CD4-positive, alpha-beta T cell treated with Interleukin-17A for 4 hours (primary cell): ENCODE measurements at places on chromosomes 11 and 22.

GRCh38 chr22:37559901-37560607 lies at the start of gene CDC42EP1:
CDC42EP1 (plus strand) TSS chr22:37560480; CDS start chr22:37566350, 5,870 bp downstream.
- DNase-seq: no peak

GRCh38 chr11:112882494-112883381 lies 78.5 kb upstream of the NCAM1 start:
- DNase-seq: no peak

GRCh38 chr11:6646071-6646470 lies 9.5 kb downstream of the DCHS1 start:
- no peak for DNase-seq

DNA sequence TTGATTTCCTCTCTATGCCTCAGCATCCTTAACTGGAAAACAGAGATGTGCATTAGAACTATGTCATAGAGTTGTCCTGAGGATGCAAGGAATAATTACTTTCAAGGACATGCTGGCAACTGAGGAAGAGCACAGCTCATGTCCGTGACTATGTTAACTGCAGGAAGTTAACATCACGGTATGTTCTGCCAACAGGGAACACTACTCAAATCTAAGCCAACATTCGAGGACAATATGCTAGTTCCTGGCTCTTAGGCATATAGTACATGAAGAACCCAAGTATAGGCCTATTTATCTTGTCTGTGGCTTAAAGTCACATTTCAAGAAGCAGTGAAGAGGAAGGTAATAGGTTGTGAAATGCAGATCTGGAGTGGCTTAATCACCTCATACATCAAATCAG lies 1032.6 kb downstream of the OPCML start:
- no peak for DNase-seq

DNA sequence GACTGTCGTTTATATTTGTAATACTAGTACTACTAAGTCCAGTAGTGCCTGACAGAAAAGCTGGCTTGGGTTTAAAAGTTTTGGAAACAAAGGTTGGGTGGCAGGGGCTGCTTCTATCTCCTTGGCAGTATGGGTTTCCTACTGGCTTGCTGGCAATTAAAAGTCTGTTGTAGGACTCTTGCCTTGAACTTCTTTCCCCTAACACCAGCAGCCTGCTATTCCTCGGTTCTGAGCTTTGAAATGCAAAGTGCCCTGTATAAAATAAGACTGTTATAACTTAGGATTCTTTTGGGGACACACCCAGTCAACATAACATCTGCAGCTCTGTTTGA lies 1.3 kb downstream of the RNF169 start:
- DNase-seq: no peak

DNA sequence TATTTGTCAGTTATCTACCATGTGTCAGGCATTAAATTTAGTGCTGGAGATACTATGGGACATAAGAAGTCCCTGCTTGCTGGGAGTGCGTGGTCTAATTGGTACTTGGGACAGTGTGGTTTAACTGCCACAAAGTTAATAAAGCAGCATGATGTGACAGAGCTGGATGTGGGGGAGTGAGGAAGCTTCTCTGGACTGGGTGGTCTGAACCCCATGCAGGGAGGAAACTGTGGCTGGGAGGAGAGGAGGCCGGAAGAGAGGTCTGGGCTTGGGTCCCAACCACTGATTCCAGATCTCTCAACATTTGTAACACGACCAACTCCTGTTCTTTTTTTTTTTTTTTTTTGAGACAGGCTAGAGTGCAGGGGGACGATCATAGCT lies 37.1 kb downstream of the ST3GAL4 start:
- no peak for DNase-seq

DNA sequence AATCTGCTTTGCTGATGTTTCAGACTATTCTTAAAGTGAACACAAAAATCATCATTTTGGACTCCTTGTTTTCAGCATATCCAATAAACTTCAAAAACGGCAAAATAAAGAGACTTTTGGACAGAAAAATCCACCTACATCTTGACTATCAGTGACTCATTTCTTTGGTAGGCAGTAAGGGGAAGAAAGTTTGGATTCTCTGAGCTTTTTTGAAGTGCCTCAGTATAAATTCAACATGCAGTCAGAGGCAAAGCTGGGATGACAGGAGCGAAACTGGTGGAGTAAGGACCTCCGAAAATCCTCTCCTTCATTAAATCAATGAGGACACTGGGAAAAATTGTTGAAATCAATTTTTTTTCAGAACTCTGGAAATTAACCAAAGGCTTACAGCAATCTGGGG lies 29.7 kb downstream of the EFCAB6 start:
- DNase-seq: no peak

GRCh38 chr22:33920197-33920540 lies at the start of gene LARGE1:
LARGE1 (minus strand) TSS chr22:33920476.
- DNase-seq: no peak

DNA sequence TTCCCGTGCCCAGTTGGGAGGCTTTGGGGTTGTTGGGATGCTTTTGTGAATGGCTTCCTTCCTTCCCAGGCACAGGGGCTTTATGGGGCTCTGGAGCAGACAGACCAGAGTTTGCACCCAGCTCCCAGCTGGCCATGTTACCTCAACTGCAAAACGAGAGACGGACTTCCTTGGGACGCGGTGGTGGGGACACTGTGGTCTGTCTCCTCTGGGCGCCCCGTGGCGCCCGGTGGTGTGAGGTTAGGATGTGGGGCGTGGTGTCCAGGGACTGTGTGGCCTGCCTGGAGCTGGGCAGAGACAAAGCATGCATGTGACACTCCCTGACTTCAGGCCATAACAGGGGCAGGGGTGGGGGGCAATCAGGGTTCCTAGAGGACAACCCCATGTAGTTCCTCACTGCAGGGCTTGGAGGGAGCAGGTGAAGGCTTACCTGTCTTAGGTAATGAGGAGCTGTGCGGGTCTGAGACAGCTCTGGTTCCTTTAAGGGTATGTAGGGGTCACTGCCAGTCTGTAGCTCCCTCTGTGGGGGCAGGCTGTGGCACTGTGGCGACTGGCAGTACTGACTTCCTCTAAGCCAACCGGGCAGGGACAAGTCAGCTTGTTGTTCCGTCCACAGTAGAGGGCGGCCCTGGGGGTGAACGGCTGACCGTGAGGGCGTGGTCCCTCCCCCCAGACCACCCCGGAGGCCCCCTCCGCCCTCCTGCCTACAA lies 14.4 kb downstream of the KCNQ1 start:
- DNase-seq: no peak

DNA sequence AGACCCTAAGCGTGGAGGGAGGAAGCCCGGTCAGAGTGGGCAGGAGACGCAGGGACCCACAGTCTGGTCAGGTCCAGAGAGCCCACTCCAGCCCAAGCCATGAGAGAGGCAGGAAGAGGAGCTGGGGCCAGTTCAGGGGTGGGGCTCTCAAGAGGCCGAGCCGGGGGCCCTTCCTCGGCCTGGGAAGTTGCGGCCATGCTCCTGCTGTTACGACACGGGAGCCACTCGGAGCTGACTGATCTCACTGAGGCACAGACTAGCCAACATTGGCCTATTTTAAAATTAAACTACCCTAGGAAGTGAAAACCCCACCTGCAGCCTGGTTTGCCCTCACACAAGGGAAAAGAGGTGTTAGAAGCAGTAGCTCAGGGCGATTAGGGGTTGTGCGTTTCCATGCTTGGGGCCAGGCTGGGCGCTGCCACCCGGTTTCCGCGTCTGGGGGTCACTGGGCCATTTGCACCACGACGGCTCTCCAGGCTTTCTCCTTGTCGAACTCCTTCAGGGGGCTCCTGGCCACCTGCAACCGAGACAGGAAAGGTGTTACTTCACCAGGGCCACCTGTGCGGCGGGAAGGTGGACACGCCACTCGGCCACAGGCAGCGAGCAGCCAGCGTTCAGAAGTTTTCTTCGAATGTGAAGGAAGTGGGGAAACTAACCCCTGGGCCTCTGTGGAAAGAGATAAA lies 3.2 kb upstream of the TTLL8 start:
- DNase-seq: no peak

- no peak for DNase-seq
Measured at GRCh38 chr11:66562907-66563583, 5.4 kb downstream of the CTSF start.

DNA sequence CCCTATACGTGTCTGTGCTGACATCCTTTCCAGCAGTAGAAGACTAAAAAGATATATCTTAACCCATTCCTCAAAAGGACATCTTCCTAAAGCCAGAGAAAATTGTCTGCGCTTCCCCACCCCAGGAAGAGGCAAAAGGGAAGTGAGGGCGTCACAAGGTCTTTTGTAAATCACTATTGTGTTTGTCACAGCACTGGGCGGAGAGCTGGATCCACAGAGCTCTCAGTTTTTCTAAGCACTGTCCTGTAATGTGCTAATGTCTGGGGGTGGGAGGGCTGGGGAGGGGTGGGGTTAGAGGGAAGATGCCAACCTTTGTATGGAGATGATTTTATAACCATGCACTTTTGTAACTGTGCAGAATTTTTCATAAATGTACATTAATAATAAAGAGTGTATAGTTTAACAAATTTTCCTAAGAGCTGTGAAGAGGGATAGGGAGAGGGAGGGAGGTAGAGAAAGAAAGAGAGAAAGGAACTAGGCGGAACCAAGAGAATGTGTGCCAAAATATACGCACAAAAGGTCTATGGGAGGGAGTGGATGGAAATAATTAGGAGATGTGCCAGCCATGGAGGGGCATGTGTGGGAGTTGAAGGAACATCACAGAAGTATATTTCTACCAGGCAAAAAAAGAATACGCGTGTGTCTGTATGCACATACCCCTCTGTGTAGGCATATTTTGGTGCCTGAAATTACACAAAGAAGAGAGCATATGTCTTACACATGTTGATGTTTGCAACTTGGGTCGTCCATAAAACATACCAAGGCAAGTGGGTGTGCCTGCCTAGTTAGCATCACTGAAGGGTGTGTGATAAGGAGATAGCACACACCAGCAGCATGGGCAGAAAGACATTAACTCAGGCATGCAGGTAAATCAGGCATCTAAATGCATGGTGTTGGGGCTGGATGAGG lies 9.8 kb downstream of the LRRC55 start:
- DNase-seq: no peak

DNA sequence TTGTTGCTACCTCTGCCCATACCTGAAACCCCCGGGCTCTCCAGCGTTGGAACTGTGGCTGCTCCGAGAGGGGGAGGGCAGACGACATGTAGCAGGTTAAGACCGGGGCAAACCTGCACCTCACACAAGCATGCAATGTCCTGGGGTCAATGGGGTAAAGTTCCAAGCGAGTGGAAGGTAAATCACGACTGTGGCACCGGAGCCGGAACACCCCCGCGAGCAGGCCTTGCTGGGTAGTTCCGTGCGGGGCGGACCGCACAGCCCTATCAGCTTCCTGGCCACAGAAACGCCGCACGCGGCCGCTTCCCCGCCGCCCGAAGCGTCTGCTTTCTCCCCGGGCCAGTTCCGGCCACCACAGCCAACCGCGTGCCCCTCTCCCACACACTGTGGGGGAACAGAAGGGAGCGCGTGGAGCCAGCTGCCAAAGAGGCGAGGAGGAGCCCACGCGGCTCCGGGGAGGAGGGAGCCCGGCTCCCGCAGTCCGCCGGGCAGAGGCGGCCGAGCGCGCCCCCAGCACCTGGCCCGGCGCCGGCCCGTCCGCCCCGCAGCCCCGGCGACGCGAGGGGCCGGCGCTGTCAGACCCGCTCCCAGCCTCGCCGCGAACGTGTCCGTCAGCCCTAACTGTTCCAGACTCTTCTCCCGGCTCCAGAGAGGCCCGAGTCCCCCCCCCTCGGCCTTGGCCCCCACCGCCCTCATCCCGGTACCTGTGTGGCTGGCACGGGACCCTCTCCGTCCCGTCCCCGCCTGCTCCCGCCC lies 1.6 kb downstream of the SPTBN2 start:
- peak; percentile 30 for DNase-seq

GRCh38 chr11:101482556-101483124 lies 101.2 kb downstream of the TRPC6 start:
- no peak for DNase-seq

- DNase-seq: no peak
Measured at GRCh38 chr22:46024136-46024840, 47.3 kb upstream of the WNT7B start.

DNA sequence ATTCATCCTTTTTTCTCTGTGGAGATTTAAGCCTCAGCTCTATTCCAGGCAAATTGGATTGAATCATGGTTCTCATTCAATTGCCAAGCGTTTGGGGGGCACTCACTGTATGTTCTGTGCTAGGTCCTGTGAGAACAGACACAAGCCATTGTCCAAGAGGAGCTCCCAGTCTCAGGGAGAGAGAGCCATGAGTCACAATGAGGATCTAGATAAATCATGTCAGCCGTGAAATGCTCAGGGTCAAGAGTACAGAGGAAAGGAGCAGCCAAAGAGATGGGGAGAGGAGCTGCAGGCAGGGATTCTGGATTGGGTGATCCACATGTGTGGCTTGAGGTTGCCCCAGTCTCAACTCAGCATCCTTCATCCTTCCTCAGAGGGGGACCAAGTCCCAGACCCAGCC lies 93.6 kb downstream of the FEZ1 start:
- no peak for DNase-seq

DNA sequence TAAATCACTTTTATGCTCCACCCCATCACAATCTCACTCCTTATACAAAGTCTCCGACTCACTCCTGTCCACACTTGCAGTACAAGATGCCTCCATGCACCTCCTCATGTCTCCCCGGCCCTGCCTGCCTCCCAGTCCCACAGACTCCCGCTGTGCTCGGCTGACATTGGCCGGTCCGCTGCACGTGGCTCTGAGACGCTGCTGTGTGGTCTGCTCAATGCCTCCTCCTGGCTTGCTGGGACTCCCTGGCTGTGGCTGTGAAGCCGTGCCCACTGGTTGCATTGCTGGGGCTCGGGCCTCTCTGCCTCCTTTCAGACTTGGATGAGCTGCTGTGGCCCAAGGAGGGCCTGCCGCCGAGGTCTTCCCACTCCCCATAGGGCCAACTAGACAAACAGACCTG lies 224.0 kb upstream of the B3GAT1 start:
- DNase-seq: no peak

GRCh38 chr22:39078329-39078728 lies 1.3 kb downstream of the APOBEC3G start:
- no peak for DNase-seq

DNA sequence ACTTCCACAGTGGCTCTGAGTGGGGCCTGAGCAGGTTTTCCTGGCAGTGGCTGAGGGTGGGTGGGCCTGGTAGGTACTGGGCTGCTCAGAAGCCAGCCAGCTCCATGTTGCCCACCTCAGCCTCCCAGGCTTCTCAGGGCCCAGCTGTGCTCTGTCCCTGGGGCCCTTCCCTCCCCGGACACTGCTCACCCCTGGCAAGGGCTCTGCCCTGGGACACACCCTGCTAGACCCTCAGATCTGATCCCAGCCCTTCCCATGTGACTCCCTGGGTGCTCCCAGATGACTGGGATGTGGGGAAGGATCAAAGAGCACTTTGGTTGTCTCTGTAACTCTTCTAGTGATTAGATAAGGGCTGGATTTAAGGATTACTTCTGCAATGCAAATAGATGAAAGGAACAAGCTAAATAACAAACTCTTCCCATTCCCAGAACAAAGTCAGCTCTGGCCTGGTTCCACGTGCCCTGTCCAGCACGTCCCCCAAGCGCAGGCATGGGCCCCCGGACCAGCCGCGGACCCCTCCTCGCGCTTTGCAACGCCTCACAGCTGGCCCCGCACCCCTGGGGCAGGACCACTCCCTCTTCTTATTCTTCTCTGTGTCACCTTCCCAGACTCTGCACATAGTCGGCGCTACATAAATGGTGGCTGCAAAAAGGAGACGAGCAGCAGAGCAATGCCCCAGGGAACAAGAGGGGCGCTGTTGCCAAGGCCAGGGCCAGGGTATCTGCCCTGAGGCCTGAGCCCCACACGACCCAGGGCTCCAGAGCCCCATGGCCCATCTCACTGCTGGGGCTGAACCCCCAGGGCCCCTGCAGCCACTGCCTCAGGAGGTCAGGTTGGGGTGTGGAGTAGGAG lies 5.7 kb upstream of the KRTAP5-6 start:
- DNase-seq: no peak

GRCh38 chr22:50599816-50600455 lies 657 bp upstream of the MAPK8IP2 start:
- peak; percentile 70 for DNase-seq

- no peak for DNase-seq
Measured at GRCh38 chr11:11978098-11978637, 30.3 kb downstream of the DKK3 start.
